ENCODE measurements at places on chromosomes 11 and 22. TPM values are rescaled to one million over a fixed set of nuclear protein-coding genes. Genes with fewer than 3 reads are reported as not detected.
A peak's percentile ranks its signal among the peaks of the same experiment; 100 is the strongest.

DNA sequence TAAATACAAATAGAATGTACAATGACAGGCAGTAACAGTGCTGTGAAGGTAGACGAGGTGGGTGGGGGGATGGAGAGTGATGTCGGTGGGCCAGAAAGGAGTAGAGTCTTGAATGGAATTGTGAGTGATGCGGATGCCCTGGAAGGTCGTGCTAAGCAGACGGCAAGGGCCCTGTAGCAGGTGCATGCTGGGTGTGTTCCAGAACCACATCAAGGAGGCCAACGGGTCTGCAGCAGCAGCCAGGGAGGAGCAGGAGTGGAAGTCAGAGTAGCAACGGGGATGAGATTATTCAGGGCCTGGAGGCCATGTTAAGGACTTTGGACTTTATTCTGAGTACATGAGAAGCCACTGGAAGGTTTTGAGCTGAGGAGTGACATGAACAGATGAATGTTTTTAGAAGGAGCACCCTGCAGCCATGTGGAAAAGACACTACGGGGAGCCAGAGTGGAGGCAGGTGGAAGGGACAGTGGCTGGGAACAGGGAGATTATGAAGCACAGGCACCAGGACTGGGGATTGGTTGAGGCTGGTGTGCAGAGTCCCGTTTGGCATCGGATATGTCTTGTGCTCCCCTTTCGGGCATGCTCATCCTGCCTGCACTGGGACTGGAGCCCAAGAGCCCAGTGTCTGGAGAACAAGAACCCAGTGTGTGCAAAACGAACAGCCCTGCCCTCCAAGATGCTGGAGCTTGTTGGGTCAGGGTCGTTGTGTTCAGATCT is 74.1 kb downstream of the COMMD9 start:
- no peaks in the 10 kb centered on the region for H3K4me1 ChIP-seq
- no peak overlapping the region for H3K27ac ChIP-seq
- no peaks in the 10 kb centered on the region for H3K27me3 ChIP-seq
- H3K36me3 ChIP-seq: no peaks in the 10 kb centered on the region
- H3K4me3 ChIP-seq: no peak overlapping the region

Gene GDPD4
- total RNA-seq: not detected

GRCh38 chr11:102589047-102589459 is 36.1 kb downstream of the MMP20 start:
- H3K4me1 ChIP-seq: no peaks in the 10 kb centered on the region
- no peak overlapping the region for H3K27ac ChIP-seq
- no peaks in the 10 kb centered on the region for H3K36me3 ChIP-seq
- no peak overlapping the region for H3K4me3 ChIP-seq
- no peak for DNase-seq

- H3K36me3 ChIP-seq: no peaks in the 10 kb centered on the region
- no peaks in the 10 kb centered on the region for H3K4me1 ChIP-seq
- no peak overlapping the region for H3K4me3 ChIP-seq
- no peaks in the 10 kb centered on the region for H3K27me3 ChIP-seq
- no peak for DNase-seq
- H3K27ac ChIP-seq: no peak overlapping the region
Observed at GRCh38 chr11:34417202-34417601, 21.5 kb upstream of the CAT start.

DNA sequence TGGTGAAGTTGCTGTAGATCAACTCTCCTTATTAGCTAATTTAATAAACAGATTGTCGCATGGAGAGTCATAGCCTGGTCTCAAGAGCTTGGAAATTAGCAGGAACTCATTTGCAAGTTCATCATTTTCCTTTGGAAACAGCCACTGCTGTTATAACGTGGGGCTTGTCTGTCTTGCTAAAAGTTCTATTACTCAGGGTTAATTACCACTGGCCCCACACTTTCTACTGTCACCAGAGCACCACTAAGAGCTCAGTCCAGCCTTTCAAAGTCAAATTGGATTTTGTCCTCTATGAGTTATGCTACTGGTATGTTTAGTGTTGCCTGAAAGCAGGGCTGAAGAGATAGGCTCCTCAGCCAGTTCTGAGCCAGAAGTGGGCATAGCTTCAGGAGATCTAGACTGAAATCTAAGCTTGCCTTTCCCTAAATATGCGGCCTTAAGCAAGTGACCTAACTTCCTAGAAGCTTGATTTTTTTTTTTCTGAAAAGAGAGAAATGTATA is 292.2 kb downstream of the INSC start:
- H3K4me1 ChIP-seq: peaks cover 2% of the 10 kb centered on the region
- H3K36me3 ChIP-seq: no peaks in the 10 kb centered on the region
- H3K27ac ChIP-seq: no peak overlapping the region
- H3K4me3 ChIP-seq: no peak overlapping the region
- no peaks in the 10 kb centered on the region for H3K27me3 ChIP-seq

Gene MB
- total RNA-seq: 12,515 TPM

GRCh38 chr11:3121931-3122774 is 43.0 kb downstream of the OSBPL5 start:
- DNase-seq: peak; percentile 15
- no peak overlapping the region for H3K4me3 ChIP-seq
- H3K27me3 ChIP-seq: no peaks in the 10 kb centered on the region
- H3K27ac ChIP-seq: no peak overlapping the region
- peaks cover 39% of the 10 kb centered on the region for H3K4me1 ChIP-seq
- H3K36me3 ChIP-seq: peaks cover 8% of the 10 kb centered on the region

DNA sequence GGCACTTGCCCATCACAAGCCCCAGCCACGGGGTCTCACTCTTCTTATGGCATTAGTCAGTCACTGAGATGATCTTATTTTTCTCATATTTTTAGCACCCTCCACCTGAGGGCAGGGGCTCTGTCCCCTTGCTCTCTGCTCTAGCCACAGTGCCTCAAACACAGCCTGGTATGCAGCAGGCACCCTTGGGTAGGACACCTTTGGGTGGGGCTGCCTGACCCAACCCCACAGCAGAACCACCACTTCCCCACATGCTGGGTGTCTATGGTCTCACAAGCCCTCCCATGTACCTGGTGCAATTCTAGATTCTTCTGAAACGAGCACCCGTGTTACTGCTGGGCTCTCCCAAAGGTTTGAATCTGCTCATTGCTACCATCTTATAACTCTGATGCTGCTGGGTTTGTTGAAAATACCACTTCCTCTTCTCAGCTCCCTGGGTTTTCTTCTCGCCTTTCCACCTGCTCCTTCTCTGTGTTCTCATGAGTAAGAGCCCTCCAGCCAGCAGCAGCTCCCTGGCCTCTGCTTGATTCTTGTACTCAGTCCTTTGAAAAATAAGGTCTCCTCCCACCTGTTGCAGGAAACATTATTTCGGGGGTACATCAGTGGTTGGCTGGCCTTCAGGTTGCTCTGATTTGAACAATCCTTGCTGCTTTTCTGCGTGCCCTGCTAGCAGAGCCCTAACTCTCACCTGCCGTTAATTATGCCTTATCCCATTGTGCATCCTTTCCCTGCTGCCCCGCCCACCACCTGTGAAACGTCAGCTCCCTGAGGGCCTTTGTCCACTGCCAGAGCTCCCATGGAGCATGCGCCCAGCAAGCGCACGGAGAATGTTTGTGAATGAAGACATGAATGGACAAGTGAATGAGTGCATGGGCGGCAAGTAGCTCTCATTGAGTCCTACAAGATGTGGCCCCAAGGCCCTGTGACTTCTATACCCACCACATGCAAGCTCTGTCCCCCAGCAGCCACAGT is 1181.6 kb downstream of the TBC1D22A start:
- H3K36me3 ChIP-seq: no peaks in the 10 kb centered on the region
- H3K4me1 ChIP-seq: no peaks in the 10 kb centered on the region
- DNase-seq: no peak
- no peak overlapping the region for H3K27ac ChIP-seq
- H3K27me3 ChIP-seq: peaks cover 16% of the 10 kb centered on the region

Gene MPZL2
- total RNA-seq: 23.4 TPM

- H3K27ac ChIP-seq: no peak overlapping the region
- no peaks in the 10 kb centered on the region for H3K36me3 ChIP-seq
- H3K4me1 ChIP-seq: no peaks in the 10 kb centered on the region
- DNase-seq: no peak
- no peak overlapping the region for H3K4me3 ChIP-seq
- H3K27me3 ChIP-seq: no peaks in the 10 kb centered on the region
Observed at GRCh38 chr11:117457835-117458234, 130.2 kb downstream of the CEP164 start.

GRCh38 chr22:36422287-36423014 is 34.7 kb upstream of the MYH9 start:
- H3K27ac ChIP-seq: no peak overlapping the region
- no peak overlapping the region for H3K4me3 ChIP-seq
- H3K36me3 ChIP-seq: no peaks in the 10 kb centered on the region
- H3K4me1 ChIP-seq: peaks cover 7% of the 10 kb centered on the region
- no peak for DNase-seq
- H3K27me3 ChIP-seq: no peaks in the 10 kb centered on the region

GRCh38 chr11:2837096-2837601 is 48.4 kb downstream of the CDKN1C start:
- no peak overlapping the region for H3K4me3 ChIP-seq
- H3K27me3 ChIP-seq: no peaks in the 10 kb centered on the region
- H3K36me3 ChIP-seq: no peaks in the 10 kb centered on the region
- H3K4me1 ChIP-seq: peaks cover 14% of the 10 kb centered on the region

GRCh38 chr11:85746670-85747069 is 60.7 kb upstream of the CCDC89 start:
- no peak overlapping the region for H3K27ac ChIP-seq
- no peaks in the 10 kb centered on the region for H3K4me1 ChIP-seq
- H3K27me3 ChIP-seq: no peaks in the 10 kb centered on the region
- DNase-seq: no peak

DNA sequence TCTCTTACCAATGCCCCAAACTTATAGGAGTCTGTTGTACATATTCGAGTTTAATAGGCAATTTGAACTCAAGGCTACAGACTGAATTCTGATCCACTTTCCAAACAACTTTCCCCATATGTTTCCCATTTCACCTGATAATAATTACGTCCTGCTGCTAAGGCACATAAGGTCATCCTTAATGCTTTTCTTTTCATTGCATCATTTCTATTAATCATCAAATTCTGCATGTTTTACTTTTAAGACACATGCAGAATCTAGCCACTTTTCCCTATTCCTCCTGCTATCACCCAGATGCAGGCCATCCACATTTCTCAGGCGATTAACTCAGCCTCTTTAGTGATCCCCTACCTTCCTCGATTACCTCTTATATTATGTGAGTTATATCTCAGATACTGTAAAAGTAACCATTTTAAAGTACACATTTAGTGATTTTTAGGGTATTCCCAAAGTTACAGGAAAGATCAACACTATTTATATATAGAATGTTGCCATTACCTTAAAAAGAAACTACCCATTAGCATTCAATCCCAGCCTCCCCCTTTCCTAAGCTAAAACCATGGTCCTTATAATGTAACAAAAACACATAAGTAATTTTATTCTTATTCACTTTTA is 14.9 kb downstream of the XKR3 start:
- no peak overlapping the region for H3K4me3 ChIP-seq
- no peak for DNase-seq
- H3K27me3 ChIP-seq: no peaks in the 10 kb centered on the region
- H3K36me3 ChIP-seq: no peaks in the 10 kb centered on the region
- H3K4me1 ChIP-seq: no peaks in the 10 kb centered on the region

- no peaks in the 10 kb centered on the region for H3K36me3 ChIP-seq
- peaks cover 12% of the 10 kb centered on the region for H3K27me3 ChIP-seq
- no peak overlapping the region for H3K4me3 ChIP-seq
- no peak overlapping the region for H3K27ac ChIP-seq
Observed at GRCh38 chr11:61609980-61610366, 29.1 kb upstream of the SYT7 start.

Gene DUSP8
- total RNA-seq: 25.4 TPM

Gene APLNR
- 10.6 TPM for total RNA-seq

DNA sequence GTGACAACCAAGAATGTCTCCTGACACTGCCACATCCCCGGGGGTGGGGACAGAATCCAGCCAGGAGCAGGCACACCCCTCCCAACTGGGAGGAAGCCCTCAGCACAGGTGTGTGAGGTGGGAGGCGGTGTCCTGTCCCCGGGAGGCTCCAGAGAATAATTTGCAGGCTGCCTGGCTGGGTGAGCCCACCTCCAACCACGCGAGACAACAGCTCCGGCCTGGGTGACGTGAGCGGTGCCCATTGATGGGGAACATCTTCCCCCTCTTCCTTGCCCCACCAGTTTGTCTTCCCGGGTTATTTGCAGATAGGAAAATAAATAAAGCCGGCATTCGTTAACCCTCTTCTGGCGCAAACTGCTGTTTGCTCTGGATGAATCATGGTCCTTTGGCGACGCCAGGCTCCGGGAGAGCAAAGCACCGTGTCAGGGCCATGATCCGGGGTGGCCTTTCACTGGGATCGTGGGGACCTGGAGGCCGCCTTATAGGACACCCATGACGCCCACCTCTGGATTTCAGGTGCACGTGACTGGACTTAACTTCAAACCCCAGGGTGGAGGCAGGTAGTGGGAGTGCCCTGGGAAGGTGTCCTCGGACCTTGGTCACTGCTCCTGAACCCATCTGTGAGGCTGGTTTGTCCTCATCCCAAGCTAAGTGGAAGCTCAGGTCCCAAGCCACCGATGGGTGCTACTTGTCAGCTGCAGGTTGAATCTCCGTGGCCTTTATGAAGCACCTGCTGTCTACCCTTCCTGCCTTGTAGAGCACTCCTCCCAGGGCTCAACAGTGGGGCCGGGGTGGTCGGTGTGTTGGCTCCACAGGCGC is 13.9 kb downstream of the CCND1 start:
- H3K27me3 ChIP-seq: no peaks in the 10 kb centered on the region
- H3K4me1 ChIP-seq: no peaks in the 10 kb centered on the region
- H3K4me3 ChIP-seq: no peak overlapping the region
- no peak overlapping the region for H3K27ac ChIP-seq
- H3K36me3 ChIP-seq: no peaks in the 10 kb centered on the region
- DNase-seq: no peak

Gene BIK
- 0.81 TPM for total RNA-seq

GRCh38 chr11:132804258-132804657 is 728.0 kb downstream of the OPCML start:
- H3K36me3 ChIP-seq: no peaks in the 10 kb centered on the region
- H3K27me3 ChIP-seq: peaks cover 4% of the 10 kb centered on the region
- no peak overlapping the region for H3K4me3 ChIP-seq
- no peak overlapping the region for H3K27ac ChIP-seq
- DNase-seq: no peak

- DNase-seq: no peak
- no peaks in the 10 kb centered on the region for H3K36me3 ChIP-seq
- H3K27me3 ChIP-seq: peaks cover 13% of the 10 kb centered on the region
- H3K4me1 ChIP-seq: no peaks in the 10 kb centered on the region
- no peak overlapping the region for H3K4me3 ChIP-seq
Observed at GRCh38 chr22:48627203-48627602, 1200.5 kb downstream of the BRD1 start.

- H3K27me3 ChIP-seq: no peaks in the 10 kb centered on the region
- peaks cover 15% of the 10 kb centered on the region for H3K36me3 ChIP-seq
- H3K27ac ChIP-seq: no peak overlapping the region
- no peak for DNase-seq
Observed at GRCh38 chr11:6201481-6201880, 2.5 kb downstream of the OR52W1 start.

- no peak overlapping the region for H3K27ac ChIP-seq
- no peaks in the 10 kb centered on the region for H3K27me3 ChIP-seq
- H3K36me3 ChIP-seq: no peaks in the 10 kb centered on the region
Observed at GRCh38 chr11:104728927-104729326, 169.3 kb downstream of the CASP12 start.

DNA sequence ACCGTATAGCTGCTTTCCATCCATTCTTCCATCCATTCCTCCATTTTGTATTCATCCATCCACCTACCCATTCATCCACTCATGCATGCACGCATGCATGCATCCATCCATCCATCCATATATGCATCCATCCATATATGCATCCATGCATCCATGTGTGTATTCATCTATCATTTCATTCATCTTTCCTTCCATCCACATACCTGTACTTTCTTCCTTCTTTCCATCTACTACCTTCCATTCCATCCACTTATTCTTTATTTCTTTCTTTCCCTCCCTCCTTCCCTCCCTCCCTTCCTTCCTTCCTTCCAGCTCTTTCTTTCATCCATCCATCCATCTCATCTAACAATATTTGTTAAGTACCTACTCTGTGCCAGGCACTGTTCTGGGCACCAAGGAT is 19.9 kb downstream of the KIAA1671 start:
- no peak overlapping the region for H3K4me3 ChIP-seq
- peaks cover 55% of the 10 kb centered on the region for H3K4me1 ChIP-seq
- no peak overlapping the region for H3K27ac ChIP-seq
- H3K27me3 ChIP-seq: no peaks in the 10 kb centered on the region

Measured in heart right ventricle (tissue), 16 donors.